ENCODE measurements at places on chromosomes 7 and 10.
A peak's percentile ranks its signal among the peaks of the same experiment; 100 is the strongest.

DNA sequence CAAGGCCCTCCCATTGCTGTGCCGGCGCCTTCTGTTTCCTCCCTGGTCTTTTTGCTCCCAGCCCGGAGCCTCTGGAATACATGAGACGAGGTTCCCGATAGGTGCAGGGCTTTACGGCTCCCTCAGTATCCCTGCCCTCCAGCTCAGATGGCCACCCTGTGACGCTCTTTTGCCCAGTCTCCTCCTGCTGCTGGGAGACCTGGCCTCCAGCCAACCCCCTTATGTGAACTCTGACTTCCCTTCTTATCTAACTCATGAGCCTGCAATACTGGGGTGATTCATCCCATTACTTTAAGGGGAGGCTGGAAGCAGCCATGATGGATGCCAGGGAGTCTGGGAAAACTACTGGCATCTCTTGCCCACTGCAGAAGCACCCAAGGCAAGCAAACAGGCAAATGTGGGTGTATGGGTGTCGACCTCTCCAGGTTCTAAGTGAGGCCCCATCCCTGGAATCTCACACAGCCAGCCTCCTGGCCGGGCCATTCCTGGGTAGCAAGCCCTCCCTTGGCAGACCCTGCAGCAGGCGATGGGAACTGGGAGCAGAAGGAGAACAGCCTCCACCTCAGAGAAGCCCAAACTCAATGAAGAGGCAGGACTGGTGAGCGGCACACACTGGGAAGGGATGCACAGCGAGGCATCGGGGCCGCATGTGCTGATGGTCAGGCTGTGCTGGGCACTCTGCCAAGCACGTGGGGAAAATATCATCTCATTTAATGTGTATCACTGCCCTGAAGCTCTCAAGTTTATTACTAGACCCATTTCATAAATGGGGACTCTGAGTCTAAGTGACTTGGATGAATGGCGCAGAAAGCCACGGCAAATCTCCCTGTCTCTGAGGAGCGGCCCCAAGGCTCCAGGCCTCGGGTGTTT is 97.5 kb downstream of the FAM53B start:
- peak; percentile 71 for DNase-seq

GRCh38 chr10:69234447-69234846 is 14.3 kb downstream of the HKDC1 start:
- DNase-seq = no peak

GRCh38 chr10:121532292-121532864 is 65.9 kb downstream of the FGFR2 start:
- no peak for DNase-seq

GRCh38 chr7:143395187-143396149 is 13.2 kb downstream of the EPHA1 start:
- no peak for DNase-seq

DNA sequence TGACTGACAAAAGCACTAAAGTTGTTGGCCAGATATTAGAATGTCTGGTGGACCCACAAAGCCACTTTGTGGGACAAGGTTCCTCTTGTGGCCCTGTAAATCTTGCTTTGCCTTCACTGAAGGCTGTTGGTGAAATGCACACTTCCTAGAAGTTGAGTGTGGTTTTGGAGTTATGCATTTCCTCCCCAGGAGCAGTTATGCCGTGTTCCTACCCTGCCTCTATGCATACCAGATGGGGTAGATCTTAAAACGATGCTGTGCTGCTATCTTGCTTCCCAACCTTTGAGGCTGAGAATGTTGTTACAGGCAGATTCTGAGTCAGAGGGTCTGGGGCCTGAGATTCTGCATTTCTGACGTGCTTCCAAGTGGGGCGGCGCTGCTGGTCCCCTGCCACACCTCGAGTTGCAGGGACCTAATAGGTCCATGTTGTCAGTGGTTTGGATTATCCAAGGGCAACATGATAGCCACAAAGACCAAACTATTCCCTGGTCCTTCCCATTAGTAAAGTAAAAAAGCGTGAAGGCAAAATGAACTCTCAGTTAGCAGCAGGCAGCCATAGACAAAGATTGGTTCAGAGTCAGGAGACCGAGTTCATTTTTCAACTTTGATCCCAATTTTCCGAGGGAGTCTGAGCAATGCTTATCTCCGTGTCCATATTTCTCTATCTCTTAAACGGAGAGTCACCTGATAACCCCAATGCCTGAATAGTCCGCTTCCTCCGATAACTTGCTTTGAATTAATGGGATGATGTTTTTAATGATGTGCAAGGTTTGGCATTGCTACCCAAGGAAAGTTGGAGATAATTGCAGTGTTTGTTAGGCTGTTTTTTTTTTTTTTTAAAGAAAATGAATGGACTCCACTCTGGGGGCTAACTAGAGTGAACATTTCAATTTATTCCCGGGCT is 55.8 kb downstream of the CDHR3 start:
- no peak for DNase-seq

All from GM04503 (cell line).